ENCODE measurements at places on chromosomes 2 and 18.

DNA sequence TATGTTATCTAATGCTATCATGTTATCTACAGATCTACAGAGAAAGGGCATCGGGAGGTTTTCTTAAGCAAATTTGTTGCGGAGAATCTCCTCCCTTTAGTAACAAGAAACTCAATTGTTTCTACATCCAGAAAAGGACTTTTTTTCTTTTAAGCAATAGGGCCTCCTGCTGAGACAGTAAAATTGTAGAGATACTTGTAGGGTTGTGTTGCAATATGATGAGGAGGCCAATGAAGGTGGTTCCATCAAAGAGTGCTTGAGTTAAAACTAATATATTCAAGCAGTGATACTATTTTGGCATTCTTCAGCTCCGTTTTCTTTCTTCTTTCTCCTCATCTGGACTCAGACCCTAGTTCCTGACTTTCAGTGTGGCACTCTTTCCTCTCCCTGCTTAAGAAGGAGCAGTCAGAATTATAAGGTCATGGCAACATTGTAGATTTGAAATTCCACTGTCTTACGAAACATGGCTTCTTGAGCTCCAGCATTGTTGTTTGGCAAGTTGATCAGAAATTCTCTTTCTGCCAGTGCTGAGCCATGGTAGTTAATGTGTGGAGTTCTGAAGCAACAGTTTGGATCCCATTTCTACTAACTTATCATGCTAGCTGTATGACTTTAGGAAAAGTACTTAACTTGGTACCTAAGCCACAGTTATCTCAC lies 202.0 kb upstream of the SLC14A2 start:
- DNase-seq = no peak

DNA sequence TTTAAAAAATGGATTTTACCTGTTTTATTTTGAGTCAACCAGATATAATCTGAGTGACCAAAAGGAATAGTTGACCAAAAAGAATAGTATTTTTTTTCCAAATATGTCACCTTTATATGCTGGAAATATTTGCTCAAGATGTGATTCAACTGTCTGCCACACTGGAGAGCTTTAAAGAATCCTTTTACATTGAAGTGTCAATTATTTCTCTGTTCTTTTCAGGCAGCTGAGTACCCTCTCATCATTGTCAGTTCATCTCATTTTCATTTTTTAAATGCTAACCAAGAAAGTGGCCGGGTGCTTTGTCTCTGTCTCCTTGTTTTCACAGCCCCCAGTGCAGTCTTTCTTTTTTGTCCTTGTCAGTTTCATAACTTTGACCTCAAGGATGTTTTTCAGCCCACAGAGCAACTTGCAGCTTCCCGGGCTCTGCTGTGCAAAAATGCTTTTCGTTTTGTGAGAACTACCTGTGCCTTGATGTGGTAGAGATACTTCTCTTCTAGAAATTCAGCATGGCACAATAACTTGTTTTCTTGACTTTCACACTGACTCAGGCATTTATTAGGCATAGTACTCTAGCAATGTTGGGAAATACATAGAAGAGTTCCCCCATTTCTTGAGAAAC lies 23.4 kb upstream of the CERS6 start:
- DNase-seq = no peak

DNA sequence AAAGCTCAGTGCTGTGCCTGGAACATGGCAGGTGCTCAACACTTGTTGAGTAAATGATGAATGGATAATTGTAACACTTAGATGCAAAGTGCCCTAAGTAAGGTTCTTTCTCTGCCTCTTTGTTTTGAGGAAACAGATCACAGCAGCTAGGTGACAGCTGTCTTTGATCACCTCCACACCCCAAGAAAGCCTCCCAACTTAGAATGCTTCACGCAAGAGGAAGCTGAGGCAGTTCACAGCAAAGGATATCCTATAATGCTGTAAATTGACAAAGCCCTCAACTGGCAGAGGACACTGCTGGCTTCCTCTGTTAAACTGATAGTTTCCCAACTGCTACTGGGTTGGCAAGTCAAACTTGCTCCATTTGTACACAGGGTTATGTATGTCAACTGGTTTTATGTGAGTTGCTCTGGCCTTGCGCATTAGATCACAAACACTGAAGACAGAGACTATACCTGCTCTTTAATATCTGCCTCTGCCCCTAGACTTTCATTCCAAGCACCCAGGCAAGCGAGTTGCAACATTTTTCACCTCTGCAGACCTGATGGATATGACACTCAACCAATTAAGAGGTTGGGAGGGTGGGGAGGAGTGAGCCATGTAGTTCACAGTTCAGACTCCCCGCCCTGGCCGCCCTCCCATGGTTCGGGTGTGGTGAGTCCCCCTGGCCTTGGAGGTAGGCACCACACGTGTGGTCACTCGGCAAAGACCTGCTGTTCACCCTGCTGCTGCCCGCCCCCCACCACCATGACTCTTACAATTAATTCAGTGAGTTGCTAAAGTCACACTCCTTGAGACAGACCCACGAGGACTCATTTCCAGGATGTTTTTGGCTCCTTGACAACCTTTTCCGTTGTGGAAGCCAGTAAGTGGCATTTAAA lies 4.8 kb upstream of the MALL start:
- no peak for DNase-seq

DNA sequence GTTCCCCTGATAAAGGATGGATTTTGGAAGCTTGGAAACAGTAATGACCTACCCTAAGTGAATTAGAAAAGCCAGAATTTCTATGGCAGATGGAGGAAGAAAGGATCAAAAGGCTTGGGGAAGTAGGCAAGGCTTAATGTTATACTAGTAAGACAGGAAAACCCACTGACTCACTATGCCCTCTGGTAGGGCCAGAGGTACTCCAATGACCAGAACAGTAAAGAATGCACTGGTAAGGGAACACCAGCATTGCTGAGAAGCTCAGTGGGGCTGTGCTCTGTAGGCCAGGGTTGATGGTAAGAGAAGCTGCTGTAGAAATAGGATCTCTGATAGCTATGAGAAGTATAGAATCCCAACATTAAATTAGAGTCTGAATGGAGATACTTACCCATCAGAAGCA lies 126.4 kb downstream of the GFPT1 start:
- no peak for DNase-seq

DNA sequence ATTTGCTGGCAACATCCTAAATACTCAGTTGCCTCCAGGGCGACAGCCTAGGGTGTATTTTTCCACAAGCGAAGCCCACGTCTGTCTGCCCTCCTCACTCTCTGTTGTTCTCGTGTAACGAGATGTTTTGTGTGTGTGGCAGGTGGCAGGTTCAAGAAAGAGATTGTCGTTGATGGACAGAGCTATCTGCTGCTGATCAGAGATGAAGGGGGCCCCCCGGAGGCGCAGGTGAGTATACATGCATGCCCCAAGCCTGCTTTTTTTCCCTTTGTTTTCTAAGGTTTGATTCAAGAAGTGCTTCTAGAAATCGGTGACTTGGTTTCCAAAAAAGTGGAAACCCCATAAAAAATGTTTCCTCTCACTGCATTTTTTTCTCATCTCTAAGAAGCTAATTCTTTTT lies 247.0 kb downstream of the AGAP1 start:
- no peak for DNase-seq

- DNase-seq = no peak
These were observed 545 bp upstream of the CDCA7 start for GRCh38 chr2:173354073-173354581.

DNA sequence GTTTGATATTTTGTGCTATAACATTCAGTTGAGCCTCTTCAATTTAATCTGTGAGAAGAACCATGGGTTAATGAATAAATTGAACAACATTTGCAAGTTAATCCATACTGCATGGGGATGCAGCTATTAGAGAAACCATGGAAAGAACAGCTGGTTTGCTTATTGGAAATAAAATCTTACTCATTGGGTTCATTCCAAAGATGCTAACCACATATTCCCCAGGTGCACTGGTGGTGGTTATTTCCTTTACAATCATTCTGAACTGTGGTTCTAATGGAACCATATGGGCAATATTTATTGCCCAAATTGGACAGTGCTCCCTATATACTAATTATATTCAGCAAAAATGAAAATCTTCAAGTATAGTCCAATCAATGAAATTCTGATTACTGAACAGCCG lies 1200.4 kb upstream of the CDH2 start:
- DNase-seq = no peak

GRCh38 chr18:22169889-22170420 lies 566 bp downstream of the GATA6 start:
- DNase-seq = no peak

- DNase-seq = no peak
These were observed 143.5 kb downstream of the TGIF1 start for GRCh38 chr18:3593381-3593903.

DNA sequence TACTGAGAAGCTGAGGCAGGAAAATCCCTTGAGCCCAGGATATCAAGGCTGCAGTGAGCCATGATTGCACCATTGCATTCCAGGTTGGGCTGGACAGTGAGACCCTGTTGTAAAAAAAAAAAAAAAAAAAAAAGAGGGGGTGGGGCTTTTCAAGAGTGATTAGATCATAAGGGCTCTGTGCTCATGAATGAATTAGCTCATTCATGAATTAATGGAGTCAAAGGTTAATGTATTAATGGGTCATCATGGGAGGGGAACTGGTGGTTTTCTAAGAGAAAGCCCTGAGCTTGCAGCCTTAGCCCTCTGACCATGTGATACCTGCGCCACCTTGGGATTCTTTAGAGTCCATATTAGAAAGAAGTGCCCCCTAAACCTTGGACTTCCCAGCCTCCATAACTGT lies 4.5 kb downstream of the SLC19A3 start:
- DNase-seq = no peak

GRCh38 chr2:165070076-165070475 lies 114.8 kb upstream of the SLC38A11 start:
- no peak for DNase-seq

DNA sequence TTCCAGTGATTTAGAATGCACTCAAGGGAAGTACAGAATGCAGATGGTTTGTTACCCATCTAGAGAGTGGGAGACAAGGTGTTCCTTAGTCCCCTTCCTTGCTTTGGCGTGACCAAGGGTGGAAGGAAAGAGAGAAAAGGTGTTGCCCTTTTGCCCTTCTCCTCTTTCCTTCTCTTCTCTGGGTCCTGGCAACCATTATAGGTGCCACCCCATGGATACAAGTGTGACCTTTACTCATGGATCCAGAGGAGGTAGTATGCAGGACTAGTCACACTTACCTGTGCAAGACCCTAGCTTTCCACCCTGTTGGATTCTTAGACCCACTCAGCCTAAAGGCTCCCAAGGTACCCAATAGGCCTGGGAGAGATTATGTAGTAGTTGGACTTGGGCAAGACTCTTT lies 11.6 kb upstream of the RBFA start:
- DNase-seq = no peak

DNA sequence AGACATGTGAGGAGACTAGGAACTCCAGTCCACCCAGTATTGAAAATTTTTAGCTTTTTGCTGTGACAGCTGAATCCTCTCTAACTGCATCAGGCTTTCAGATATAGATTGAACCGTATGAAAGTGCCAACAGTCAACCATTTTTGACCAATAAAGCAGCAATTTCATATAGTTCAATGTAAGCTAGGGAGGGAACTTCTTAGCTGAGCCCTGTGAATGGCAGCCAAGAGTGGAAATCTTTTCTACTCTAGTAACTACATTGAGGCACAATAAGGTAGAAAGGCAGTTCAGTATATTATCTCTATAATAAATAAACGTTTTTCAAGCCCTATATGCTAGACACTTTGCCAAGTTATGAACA lies 96.3 kb upstream of the TANK start:
- no peak for DNase-seq

DNA sequence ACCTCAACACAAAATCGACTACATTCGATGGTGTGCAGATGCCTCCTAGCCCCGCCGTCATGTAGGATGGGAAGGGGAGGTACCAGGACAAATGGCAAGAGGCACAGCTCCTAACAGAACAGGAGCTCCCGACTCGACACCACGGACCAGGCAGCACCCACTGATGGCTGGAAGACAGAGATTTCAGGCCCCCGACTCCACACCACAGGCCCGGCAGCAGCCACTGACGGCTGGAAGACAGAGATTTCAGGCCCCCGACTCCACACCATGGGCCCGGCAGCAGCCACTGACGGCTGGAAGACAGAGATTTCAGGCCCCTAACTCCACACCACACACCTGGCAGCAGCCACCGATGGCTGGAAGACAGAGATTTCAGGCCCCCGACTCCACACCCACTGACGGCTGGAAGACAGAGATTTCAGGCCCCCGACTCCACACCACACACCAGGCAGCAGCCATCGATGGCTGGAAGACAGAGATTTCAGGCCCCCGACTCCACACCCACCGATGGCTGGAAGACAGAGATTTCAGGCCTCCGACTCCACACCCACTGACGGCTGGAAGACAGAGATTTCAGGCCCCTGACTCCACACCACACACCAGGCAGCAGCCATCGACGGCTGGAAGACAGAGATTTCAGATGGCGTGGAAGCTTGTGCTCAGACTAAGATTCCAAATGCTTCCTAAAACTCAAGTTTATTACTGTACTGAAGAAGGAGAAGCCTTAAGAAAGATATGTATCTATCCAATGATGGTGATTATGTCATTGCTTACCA lies 135.5 kb downstream of the EIPR1 start:
- DNase-seq = no peak

DNA sequence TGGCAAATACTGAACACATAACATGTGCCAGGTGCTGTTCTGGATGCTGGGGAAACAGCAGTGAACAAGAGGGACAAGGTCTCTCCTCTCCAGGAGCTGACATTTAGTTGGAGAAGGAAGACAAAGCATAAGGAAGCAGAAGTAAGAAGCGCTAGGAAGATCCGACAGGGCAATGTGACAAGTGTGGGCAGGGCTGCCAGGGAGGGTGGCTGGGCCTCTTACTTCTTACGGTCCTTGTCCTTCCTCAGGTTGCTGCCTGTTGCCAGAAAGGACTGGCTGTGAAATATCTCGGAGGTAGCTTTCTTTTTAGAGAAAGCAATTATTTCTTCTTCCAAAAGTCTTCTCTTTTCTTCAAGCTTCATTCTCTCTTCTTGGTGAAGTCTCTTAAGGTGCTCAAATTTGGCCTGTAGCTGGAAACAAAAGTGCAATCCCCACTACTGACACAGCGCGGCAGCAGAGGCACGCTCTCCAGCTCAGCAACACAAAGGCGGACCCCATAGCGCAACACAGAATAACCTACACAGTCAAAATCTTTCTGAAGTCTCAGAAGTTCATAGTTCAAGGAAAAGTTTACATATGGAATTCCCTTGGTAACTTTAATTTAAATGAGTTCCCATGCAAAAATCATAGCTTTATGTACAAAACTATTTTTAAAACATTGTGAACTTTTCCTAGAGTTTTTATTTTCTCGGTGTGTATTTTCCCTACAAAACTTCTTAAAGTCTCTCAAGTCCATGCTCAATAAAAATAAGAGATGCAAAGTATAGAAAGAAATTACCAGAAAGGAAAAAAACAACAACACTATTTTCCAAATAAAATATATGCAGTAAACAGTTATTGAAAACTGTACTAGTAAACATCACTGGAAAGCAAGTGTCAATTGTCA lies 67.7 kb downstream of the SEPTIN10 start:
- peak; percentile 52 for DNase-seq

- no peak for DNase-seq
These were observed 36.5 kb downstream of the CFAP36 start for GRCh38 chr2:55555977-55556376.

Measured in stimulated activated CD4-positive, alpha-beta T cell treated with anti-CD3 and anti-CD28 coated beads, Interleukin-15, amount 100 ng/mL, for 1 hour (primary cell).